Right hindlimb (tissue), 1 donor: ENCODE measurements at places on chromosomes 4 and X.

GRCh38 chr4:108351791-108352190 lies 183.1 kb upstream of the LEF1 start:
- DNase-seq: no peak

DNA sequence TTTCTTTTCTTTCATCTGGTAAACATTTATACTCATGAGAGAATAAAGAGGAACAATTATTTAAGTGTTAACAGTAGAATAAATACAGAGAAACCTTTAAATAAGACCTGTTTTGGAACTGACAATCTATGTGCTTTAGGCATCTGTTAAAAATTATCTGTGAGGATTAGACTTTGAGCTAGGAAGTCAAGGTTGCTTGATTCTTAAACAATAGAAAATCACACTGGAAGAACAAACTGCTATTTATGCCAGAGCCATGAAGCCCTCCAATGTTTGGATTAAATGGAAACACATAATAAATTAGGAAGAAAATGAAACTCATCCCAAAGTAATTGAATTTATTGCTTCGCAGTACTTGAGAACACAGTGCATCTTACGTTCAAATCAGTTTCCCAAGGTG lies 207.2 kb upstream of the NPY2R start:
- DNase-seq: no peak

- DNase-seq: no peak
Measured at GRCh38 chrX:109857584-109858228, 124.6 kb upstream of the ACSL4 start.

- DNase-seq: no peak
Measured at GRCh38 chr4:68319040-68319439, 30.9 kb downstream of the YTHDC1 start.
